Epithelial cell of prostate (primary cell): ENCODE measurements at places on chromosomes 2 and 18.

DNA sequence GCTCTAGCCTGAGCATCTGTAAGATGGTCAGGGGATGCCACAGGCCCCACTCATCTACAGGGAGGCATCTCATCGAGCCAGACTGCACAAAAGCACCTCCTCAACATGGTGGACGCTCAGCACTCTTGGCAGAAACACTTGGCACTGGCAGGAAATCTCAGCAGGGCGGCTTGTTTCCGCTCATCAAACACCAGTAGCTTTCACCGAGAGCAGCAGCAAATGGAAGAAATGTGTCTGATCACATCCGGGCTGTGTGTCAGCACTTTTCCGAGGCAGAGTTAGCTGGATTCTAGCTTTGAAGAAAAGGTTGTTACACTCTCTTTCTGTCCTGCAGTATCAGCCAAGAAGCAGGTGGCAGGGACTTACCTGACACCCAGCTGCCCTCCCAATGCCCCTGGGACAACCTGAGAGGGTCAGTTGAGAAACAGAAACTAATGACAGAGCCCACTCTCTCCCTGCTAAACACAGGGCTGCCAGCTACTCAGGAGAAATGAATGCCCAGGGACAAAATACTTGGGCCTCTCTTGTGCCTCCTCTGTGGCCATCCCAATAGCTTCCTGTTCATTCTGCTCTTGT lies 68.9 kb upstream of the FZD7 start:
- no peak for DNase-seq

DNA sequence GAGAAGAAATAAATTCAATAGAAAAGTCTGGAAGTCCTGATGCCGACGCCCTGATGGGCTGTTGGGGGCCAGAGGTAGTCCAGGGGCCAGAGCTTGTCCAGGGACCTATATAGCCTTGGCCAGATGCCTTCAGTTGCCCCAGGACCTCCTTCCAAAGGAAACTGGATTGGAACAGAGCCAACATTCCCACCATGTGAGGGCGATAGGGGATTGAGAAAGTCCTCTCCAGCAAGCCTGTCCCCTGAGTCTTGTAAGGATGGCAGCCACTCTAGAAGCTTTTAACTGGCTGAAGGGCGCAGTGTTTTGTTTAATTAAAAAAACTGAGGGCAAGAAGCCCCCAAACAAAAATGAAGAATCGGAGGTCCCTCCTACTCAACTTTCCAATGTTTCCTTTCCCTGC lies 54.9 kb upstream of the CDCA7 start:
- no peak for DNase-seq

- DNase-seq: no peak
Measured at GRCh38 chr18:2983296-2983695, 29.6 kb downstream of the LPIN2 start.

- no peak for DNase-seq
Measured at GRCh38 chr2:201432038-201432620, 19.1 kb downstream of the TRAK2 start.

DNA sequence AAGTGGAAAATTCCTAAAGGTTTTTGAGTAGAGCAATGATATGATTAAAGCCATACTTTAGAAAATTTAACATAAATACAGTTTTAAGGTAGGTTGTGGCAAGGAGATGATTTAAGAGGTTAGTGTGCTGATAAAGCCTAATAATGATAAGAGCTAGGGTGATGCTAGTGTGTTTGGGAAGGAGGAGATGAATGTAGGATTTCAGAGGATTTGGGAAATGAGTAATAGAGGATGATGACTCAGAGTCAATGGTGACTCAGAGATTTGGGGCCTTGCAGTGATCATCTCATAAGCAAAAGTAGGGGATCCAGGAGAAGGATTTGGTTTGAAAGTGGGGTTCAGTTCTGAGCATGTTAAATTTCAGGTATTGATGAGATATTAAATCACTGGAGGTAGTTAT lies 23.3 kb downstream of the STAMBP start:
- no peak for DNase-seq

GRCh38 chr2:101339266-101339880 lies 30.9 kb upstream of the RNF149 start:
- no peak for DNase-seq

GRCh38 chr2:101238930-101239759 lies 13.5 kb upstream of the CNOT11 start:
- no peak for DNase-seq

- no peak for DNase-seq
Measured at GRCh38 chr2:97801028-97801427, 87.7 kb downstream of the ZAP70 start.

DNA sequence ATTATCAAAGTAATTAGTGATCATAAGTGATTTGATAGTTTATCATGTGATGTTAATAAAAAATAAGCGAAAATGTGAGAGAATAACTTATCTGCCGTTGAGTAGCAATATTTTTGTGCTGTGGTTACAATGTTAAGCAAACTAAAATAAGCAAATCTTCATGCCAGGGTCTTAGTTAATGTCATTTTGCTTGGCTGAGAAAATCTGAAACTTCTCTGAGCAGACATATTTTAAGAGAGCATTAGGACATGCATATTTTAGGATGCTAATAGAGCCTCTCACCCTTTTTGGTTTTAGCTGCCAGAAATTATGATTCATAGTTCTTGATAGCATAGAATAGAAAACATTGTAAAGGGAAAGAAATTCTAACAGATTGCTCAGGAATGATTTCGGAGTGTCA lies 233.5 kb upstream of the ZEB2 start:
- no peak for DNase-seq

DNA sequence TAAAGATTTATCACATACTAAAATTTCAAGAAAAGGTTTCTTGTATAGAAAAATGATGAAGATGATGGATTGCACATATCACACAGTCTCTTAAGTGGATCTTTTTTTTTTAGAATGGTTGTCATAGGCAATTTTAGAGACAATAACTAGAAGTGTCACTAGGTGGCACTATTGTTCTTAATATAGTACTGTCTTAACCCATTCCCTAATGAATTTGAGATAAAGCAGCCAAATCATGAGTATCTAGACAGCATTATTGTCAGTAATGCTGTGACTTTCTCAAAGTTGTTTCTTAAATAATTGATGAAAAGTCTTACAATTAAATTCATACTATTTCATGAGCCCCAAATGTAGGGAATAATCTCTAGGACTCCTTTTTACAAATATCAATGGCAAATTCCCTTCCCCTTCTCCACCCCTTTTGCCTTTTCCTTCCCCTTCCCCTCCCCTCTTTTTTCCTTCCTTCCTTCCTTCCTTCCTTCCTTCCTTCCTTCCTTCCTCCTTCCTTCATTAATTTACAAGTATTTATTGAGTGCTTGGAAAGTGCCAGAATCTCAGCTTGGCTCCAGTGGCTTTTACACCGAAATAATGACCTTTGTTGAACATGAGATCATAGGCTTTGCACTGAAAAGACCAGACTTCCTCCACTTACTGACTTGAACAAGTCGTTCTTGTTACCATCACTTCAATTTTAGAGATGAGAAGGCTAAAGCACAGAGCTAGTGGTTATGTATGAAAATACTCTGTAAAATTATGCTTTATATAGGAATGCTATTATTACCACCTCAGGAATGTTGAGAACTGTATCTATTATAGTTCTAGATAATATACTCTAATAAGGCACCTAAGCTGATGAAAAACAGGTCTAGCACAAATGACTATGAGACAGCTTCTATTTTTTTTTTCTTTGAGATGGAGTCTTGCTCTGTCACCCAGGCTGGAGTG lies 19.8 kb downstream of the MYL12B start:
- no peak for DNase-seq

DNA sequence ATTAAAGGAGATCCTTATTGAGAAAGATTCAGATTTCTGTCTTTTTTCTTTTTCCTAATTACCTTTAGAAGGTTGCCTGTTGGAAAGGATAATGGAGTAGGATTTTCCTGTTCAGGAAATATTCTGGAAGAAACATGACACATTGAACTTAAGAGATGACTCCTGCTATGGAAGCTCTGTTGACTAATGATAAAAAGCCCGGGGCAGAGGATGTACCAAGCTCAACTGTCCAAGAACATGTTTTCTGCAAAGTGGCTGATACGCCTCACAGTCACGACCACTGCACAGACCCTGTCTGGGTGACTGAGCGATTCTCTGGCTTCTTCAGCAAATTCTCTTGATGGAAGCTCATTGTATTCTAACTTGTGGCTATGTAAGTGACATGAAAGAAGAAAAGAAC lies 86.2 kb upstream of the THOC1 start:
- DNase-seq: no peak
